ENCODE measurements at places on chromosomes 1 and 21. TPM values are rescaled to one million over a fixed set of nuclear protein-coding genes. Genes with fewer than 3 reads are reported as not detected.

The DUSP10 gene
- 22.8 TPM for total RNA-seq

The PCBP3 gene
- total RNA-seq: 2.3 TPM

The FCGR3A gene
- total RNA-seq: 1.3 TPM

The PAQR6 gene
- total RNA-seq: 1.8 TPM

The HDAC1 gene
- total RNA-seq: 200 TPM

The RIT1 gene
- 43.4 TPM for total RNA-seq

GRCh38 chr1:71908871-71909390 is 373.4 kb downstream of the NEGR1 start:
- no peak for DNase-seq
- H3K36me3 ChIP-seq: no peaks in the 10 kb centered on the region
- H3K27me3 ChIP-seq: no peaks in the 10 kb centered on the region
- no peak overlapping the region for H3K27ac ChIP-seq
- no peaks in the 10 kb centered on the region for H3K4me1 ChIP-seq

- DNase-seq: no peak
- H3K27me3 ChIP-seq: no peaks in the 10 kb centered on the region
- H3K4me3 ChIP-seq: no peak overlapping the region
- H3K36me3 ChIP-seq: no peaks in the 10 kb centered on the region
- H3K4me1 ChIP-seq: peaks cover 18% of the 10 kb centered on the region
These were observed 124.8 kb downstream of the KCNN3 start for GRCh38 chr1:154745286-154745731.

GRCh38 chr1:211695135-211695816 is 19.9 kb upstream of the NEK2 start:
- H3K36me3 ChIP-seq: no peaks in the 10 kb centered on the region
- H3K4me1 ChIP-seq: peaks cover 44% of the 10 kb centered on the region
- H3K27ac ChIP-seq: peak overlapping the region; percentile 20

DNA sequence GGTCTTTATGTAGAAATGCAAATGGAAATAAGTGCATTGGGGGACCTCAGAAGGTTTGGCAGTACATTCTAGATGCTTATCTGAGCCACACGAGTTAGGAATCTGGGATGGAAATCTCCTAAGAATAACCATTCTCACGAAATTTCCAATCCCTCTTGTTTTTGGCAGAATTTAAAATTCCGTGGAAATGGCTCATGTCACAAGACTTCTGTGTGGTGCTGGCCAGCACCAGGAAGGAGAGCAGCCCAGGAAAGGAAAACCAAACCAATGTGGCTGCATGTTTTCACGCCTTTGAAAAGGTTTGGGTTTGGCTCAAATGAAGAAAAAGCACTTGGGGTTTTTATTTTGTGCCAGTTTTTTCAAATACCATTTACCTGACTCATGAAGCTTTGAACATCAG is 80.1 kb upstream of the KCNK2 start:
- DNase-seq: no peak
- H3K4me1 ChIP-seq: no peaks in the 10 kb centered on the region
- no peaks in the 10 kb centered on the region for H3K27me3 ChIP-seq
- H3K36me3 ChIP-seq: no peaks in the 10 kb centered on the region
- no peak overlapping the region for H3K4me3 ChIP-seq

DNA sequence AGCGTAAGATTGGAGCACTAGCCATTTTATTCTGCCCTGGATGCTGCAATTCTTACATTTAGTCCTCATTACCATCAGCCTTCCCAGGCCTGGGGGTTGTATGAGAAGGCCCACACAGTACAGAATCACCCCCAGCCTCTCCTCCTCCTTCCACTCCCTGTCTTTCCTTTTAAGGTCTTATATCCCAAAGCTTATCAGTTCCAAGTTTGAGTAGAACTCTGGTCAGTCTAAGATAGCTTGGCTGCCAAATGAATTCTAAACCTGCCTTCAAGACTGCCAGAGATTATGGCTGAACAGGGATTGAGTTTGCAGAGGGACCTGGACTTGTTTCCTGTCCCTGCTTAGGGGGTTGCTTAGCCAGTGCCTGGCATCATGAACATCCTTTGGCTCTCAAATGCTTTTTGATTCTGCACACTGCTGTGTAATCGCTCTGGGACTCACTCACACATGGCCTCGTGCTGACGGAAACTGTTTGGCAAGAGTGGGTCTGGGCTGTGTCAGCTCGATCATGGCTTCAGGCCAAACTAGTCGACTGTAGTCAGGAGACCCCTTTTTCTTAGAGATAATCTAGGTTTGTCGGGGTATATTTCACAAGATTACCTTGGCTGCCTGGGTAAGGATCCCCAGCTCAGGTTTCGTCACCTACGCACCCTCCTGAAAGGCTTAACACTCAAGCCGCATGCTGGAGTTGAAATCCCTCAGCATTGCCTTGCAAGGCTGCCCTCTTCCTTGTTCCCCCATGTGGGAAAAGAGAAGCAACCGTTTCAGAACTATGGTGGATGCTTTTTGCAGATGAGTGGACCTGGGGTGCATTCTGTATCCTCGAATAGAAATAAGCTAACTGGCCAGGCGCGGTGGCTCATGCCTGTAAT is 252.6 kb downstream of the NFIA start:
- no peaks in the 10 kb centered on the region for H3K27me3 ChIP-seq
- no peak for DNase-seq
- no peaks in the 10 kb centered on the region for H3K36me3 ChIP-seq
- H3K4me3 ChIP-seq: no peak overlapping the region
- no peaks in the 10 kb centered on the region for H3K4me1 ChIP-seq
- H3K27ac ChIP-seq: no peak overlapping the region

GRCh38 chr21:31364253-31364945 is 20.3 kb upstream of the TIAM1 start:
- no peak overlapping the region for H3K27ac ChIP-seq
- no peaks in the 10 kb centered on the region for H3K4me1 ChIP-seq

Data from B cell (primary cell).